Suprapubic skin (tissue), 4 donors: ENCODE measurements at places on chromosomes 2 and 18. TPM values are rescaled to one million over a fixed set of nuclear protein-coding genes. Genes with fewer than 3 reads are reported as not detected.

DNA sequence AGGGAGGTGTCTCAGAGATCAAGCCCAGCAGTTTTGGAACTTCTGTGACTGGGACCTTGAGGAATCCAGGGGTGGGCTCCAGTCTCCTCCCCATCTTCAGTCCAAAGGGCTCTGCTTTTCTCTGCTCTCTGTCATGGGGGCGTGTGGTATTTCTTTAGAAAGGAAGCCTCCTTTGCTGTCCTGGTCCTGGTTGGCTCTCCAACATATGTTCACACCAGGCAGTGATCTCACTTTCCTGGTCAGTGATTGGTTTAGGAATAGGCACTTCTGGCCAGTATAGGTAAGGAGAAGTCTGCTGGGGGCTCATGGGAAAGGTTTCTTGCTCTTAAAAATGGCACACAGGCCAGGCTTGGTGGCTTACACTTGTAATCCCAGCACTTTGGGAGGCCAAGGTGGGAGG is 115.5 kb upstream of the HAAO start:
- peak overlapping the region; percentile 81 for H3K27ac ChIP-seq
- no peaks in the 10 kb centered on the region for H3K27me3 ChIP-seq
- DNase-seq: no peak
- H3K36me3 ChIP-seq: no peaks in the 10 kb centered on the region
- peaks cover 52% of the 10 kb centered on the region for H3K4me1 ChIP-seq

DNA sequence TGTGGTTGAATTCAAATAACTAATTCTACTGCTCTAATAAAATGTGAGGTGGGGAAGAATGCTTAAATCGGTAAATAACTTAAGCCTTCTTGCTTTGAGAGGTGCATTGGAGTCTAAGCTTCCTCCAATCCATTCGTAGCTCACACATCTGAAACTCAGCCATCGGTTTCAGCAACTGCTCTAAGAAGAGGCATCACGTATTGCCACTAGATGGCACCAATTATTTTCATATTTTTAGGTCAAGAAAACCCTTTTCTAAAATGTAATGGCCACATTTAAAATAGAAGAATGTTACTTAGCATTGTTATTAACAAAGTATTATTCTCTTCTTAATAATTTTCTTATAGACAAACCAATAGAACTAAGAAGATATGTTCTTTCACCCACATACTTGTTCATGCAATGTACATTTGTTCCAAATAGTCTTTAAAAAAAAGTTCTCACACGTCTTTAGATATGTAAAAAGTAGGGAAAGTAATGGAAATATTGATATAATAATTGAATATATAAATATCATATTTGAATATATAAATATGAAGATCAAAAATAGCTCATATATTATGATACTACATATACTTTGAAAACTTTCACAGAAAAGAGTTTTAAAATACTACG is 229.8 kb downstream of the CCDC178 start:
- no peaks in the 10 kb centered on the region for H3K27me3 ChIP-seq
- no peaks in the 10 kb centered on the region for H3K4me1 ChIP-seq

DNA sequence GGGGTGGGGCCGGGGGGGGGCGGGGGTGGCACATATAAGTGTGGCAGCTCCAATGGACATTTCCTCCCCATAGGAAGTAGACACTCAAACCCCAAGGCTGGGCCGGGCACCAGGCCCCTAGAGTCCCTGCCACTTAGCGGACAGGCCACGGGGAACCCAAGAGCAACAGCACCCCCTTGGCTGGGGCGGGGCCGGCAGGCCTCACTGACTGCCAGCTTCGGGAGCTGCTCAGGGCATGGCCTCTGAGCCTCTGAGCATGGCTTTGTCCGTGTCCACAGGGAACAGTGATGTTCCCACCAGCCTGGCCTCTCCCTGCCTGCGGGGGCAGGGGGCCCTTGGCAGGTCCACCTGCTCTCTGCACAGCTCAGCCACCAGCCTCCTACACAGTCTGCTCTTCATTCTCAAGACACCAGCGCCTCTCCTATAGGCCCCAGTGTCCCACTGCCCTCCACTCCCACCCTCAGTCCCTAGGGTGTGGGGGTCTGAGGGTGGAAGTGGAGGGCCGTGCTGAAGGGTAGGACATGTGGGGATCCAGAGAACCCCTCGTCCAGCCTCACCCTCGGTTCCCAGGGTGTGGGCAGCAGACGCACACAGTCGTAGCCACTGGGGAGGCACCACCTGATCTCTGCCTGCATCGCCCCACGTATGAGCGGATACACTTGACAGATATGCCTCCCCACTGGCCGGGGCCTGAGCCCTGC is 106.7 kb downstream of the FAM210A start:
- H3K27ac ChIP-seq: no peak overlapping the region
- no peaks in the 10 kb centered on the region for H3K27me3 ChIP-seq

DNA sequence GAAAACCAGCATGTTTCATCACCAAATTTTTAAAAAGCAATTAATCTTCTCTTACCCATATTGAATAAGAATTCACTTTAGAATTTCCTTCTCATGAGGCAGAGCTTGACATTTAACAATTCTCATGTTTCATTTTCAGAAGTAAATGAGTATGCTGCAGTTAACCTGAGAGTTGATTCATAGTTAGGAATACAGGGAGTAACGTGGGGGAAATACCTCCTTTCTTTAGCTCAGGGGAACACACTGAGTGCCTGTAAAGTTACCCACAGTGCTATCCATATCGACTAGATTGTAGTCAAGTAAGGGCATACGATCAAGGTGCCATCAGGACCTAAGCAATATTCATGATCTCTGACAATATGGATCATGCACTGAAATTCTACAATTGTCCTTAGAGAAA is 38.9 kb upstream of the ATIC start:
- H3K36me3 ChIP-seq: no peaks in the 10 kb centered on the region
- DNase-seq: no peak
- H3K4me3 ChIP-seq: no peak overlapping the region
- no peak overlapping the region for H3K27ac ChIP-seq
- H3K4me1 ChIP-seq: peaks cover 7% of the 10 kb centered on the region

The AQP12B gene
- total RNA-seq: not detected
